Vagina (tissue), 2 donors: ENCODE measurements at places on chromosomes 1 and 21.

DNA sequence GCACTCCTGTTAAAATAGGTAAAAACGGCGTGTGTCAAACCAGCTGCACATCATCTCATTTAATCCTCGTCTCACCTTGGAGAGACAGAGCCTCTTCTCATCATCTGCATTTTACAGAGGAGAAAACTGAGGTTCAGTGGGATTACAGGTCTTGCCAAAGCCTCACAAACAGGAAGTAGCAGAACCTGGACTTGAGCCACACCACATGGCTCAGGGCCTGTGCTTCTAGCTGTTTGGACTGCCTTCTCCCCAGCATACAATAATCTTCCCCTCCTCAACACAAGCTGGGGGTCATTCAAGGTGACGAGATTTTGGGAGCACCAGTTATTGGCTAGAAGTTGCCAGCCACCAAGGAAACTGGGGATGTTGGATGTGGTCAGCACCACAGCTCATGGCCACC lies 167.9 kb upstream of the ZC3H12A start:
- no peak for DNase-seq

- no peak for DNase-seq
Observed at GRCh38 chr1:183562701-183563100, 27.6 kb downstream of the NCF2 start.

GRCh38 chr21:37843191-37843590 lies 73.1 kb downstream of the KCNJ6 start:
- DNase-seq = no peak

- DNase-seq = no peak
Observed at GRCh38 chr21:36100971-36101641, 31.3 kb downstream of the CBR1 start.

DNA sequence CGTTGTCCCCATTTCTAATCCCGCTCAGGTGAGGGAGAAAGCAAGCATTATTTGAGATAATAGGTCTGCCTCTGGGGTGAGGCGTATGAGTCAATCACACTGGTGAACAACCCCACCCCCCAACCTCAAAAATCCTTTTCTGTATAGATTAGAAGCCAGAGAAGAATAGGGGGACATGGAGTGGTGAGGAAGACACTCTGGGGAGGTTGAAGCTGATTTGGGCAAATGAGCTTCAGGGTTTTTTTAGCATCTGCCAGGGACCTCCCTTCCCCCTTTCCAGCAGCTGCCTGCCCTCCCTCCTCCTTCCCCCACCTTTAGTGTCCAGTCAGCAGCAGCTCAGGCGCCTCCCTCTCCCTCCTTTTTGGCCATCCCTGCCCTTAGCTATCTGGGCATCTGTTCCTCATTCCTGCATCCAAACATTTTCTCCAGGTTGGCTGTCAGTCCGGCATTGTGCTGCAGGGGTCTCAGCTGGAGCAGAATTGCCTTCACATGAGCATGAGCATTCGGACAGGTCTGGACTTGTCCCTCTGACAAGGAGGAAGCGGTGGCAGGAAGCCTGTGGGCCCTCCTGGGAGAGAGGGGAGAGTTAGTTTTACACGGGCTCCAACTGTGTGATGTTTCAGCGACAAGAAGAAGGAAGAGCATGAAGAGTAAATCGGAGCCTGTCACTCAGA lies 30.8 kb upstream of the PTGFRN start:
- DNase-seq = no peak

GRCh38 chr1:225731491-225731890 lies 46.1 kb upstream of the SRP9 start:
- no peak for DNase-seq

GRCh38 chr1:70234733-70235132 lies 13.6 kb downstream of the SRSF11 start:
- no peak for DNase-seq

DNA sequence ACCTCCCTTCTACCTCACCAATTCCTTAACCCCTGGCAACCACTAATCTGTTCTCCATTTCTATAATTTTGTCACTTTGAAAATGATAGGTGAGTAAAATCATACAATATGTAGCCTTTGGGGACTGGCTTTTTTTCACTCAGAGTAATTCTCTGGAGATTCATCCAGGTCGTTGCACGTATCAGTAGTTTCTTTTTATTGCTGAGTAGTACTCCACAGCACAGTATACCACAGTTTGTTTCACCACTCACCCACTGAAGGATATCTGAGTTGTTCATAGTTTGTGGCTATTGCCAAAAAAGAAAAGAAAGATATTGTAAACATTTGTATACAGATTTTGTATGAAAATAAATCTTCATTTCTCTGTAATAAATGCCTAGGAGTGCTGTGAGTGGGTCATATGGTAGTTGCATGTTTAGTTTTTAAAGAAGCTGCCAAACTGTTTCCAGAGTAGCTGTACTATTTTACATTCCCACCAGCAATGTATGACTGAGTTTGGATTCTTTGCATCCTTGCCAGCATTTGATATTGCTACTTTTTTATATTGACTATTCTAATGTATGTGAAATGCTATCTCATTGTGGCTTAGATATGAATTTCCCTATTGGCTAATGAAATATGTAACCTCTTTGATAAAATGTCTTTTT lies 3.7 kb downstream of the CHD1L start:
- DNase-seq = no peak

DNA sequence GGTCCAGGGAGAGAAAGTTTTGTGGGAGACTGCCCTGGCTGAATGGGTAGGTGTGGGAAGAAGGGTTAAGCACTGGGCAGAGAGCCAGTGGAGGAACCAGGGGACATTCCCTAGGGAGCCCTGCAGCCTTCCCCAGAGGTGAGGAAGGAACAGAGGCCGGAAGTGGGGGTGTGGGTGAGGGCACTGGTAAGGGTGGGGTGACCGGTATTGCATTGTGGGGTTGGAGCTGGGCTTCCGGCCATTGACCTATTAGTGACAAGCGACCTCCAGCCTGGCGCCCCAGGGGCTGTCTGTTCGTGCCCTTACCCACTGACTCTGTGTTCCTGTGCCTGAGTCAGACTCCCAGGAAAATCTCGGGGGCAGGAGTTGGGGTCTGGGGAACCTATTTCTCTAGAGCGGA lies 3.5 kb upstream of the TSPAN1 start:
- DNase-seq = no peak

- no peak for DNase-seq
Observed at GRCh38 chr1:152164517-152165136, 5.6 kb upstream of the RPTN start.

GRCh38 chr1:222095606-222096475 lies 354.0 kb upstream of the DUSP10 start:
- DNase-seq = no peak

DNA sequence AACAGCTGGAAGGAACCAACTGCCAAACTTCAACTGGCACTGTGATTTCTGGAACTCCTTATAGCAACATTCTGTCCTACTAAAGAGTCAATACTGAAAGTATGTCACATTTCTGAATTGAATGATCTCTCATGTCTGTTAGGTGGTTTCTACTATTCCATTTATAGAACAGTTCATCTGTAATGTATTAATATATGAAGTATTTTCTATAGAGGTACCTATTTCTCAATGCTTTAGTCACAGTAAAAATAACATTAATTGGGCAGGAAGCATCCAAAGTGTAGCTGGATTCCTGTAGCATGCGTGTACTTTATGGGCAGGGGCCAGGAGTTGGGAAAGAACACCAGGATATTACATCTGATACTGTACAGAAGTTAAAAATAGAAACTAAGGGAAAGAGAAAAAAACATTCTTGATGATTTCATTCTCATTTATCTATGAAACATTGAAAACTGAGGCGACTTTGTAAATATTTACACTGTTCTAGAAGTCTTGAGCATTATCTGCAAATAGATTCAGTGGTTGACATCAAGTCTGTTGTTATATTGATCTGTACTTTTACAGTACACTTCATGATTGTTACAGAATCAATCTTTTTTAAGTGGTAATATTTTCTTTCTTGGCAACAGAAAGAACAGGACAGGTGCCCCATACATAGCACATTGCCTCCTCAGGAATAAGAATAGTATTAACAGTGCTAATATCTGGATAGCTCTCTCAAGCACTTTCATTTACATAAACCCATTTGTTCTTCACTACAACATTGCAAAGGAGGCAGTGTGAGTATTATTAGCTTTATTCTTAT lies 6.2 kb upstream of the ZNF281 start:
- no peak for DNase-seq

DNA sequence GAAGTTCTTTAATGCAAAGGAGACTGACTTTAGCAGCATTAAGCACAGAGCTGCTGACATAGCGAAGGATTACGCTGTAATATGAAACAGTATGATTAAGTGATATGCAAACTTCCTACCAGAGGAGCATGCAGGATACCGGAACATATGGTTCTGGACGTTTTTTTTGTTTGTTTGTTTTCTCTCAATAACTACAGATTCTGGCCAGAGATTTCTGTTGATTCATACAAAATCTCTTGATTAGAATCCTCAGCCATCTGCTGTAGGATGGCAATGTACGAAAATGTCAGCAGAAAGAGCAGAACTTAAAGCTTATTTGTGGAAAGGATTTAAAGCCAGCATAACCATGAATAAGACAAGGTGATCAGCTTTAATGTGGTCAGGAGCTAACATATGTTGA lies 970.7 kb downstream of the KCNT2 start:
- no peak for DNase-seq

DNA sequence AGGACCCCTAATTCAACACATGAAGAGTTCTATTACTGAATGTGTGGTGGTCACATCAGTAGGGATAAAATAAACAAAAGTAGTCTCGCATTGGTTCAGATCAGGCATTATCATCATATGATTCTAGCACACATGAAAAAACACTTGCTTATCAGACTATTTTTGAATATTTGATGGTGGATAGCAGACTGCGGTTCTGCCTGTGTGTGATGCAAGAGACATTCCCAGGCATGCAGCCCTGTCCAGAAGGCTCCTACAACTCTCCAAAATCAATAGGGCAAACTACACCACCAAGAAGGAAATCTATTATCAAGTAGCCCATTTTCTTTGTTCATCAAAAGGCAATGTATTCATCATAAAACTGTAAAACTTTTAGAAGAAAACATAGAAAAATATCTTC lies 304.7 kb downstream of the DUSP10 start:
- no peak for DNase-seq
